Fibroblast of skin of back (primary cell): ENCODE measurements at places on chromosomes 6 and 20.

- peak; percentile 43 for DNase-seq
Observed at GRCh38 chr6:127118298-127119101, at the start of gene RSPO3. Gene RSPO3, plus strand, starts transcription at chr6:127118671. Its CDS starts 522 bp downstream, at chr6:127119193.

- no peak for DNase-seq
Observed at GRCh38 chr6:24195836-24196597, 70.0 kb downstream of the NRSN1 start.

DNA sequence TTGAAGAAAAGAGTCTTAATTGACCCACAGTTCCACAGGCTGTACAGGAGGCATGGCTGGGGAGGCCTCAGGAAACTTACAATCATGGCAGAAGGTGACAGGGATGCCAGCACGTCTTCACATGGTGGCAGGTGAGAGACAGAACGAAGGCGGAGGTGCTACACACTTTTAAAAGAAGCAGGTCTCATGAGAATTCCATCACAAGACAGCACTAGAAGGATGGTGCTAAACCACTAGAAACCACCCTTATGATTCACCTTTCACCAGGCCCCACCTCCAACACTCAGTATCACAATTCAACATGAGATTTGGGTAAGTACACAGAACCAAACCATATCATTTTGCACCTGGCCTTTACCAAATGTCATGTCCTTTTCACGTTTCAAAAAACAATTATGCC lies 20.9 kb downstream of the TAGAP start:
- no peak for DNase-seq

- peak; percentile 91 for DNase-seq
Observed at GRCh38 chr6:111763381-111763780, 109.9 kb downstream of the FYN start.

GRCh38 chr20:12925210-12925755 lies 83.5 kb upstream of the SPTLC3 start:
- peak; percentile 83 for DNase-seq

DNA sequence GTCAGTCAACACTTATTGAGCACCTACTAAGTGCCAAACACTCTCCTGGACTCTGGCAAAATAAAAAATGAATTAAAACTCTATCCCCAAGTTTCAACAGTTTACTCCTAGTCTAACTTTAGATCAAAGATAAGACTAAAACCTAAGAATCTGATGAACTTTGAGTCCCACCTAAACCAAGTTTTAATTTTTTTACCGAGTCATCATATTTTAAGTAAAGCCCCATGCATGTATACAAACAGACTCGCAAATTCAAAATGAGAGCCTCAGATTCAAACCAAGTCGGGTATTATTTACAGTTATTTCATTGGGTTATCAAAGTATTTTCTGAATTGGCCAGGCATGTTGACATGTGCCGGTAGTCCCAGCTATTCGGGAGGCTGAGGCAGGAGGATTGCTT lies 28.2 kb downstream of the BNIP5 start:
- no peak for DNase-seq

GRCh38 chr6:39852324-39852723 lies 60.1 kb downstream of the DAAM2 start:
- DNase-seq, result no peak

GRCh38 chr6:97136626-97137358 lies 146.2 kb downstream of the MMS22L start:
- DNase-seq, result no peak

DNA sequence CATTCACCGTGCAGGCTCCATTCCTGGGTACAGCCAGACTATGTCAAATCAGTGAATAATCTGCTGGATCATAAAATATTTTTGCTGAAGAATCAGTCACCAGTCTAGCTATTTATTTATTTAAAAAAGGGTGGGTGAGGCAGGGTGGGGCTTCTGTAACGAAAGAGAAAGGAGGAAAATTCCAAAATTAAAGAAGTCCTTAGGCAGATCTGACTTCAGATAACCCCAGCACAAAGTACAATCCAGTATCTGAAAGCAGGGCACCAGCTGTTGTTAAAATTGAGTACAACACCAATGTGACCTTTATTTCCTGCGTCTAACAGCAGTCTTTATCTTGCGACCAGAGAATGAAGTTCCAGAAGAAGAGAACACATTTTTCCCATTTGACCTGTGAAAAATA lies 15.7 kb downstream of the FAM8A1 start:
- no peak for DNase-seq

- peak; percentile 28 for DNase-seq
Observed at GRCh38 chr20:62876902-62877816, 15.5 kb upstream of the TCFL5 start.

- DNase-seq, result no peak
Observed at GRCh38 chr6:169970306-169970988, 219.0 kb downstream of the ERMARD start.

DNA sequence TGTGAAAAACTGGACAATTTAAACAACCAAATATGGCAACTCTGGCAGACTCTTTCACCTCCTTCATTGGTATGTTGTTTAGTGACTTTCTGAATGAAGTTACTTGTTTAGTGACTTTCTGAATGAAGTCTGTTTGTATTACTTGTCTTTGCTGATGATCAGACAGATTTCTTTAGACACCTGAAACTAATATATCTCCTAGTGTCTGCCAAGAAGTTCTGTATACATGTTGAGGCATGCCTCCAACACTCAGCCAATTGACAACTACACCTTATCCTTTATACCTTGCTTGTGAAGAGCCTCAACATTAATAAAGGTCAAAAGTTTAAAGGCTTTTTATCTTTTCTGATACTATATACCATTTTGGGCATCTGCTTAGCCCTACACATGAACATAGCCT lies 725.4 kb upstream of the EPHA7 start:
- DNase-seq, result no peak

- DNase-seq, result peak; percentile 54
Observed at GRCh38 chr6:128919412-128920180, 36.7 kb downstream of the LAMA2 start.
